ENCODE measurements at places on chromosomes 2 and 18. TPM values are rescaled to one million over a fixed set of nuclear protein-coding genes. Genes with fewer than 3 reads are reported as not detected.

DNA sequence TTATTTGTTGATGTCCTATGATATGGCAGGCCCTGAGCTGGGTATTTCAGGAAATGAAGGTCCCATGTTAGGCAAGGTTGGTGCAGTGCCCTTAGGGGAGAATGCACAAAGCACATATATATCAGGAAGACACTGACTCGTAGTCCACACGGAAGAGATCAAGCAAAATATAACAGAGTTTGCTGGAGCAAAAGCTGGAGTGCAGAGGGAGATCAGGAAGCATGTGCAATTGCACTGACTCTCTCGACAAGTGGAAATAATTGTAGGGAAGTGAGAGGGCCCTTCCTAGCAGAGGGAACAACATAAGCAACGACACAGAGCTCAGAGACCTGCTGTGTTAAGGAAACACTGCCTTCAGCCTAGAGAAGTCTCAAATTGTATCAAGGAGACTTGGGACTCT lies 4.2 kb downstream of the ZNF385B start:
- no peak for DNase-seq

- DNase-seq = no peak
These were observed 297.6 kb downstream of the PARD3B start for GRCh38 chr2:204842661-204843485.

RAMP1 gene
- 0.91 TPM for total RNA-seq

- no peak for DNase-seq
These were observed 343 bp upstream of the CD302 start for GRCh38 chr2:159798376-159798725.

DNA sequence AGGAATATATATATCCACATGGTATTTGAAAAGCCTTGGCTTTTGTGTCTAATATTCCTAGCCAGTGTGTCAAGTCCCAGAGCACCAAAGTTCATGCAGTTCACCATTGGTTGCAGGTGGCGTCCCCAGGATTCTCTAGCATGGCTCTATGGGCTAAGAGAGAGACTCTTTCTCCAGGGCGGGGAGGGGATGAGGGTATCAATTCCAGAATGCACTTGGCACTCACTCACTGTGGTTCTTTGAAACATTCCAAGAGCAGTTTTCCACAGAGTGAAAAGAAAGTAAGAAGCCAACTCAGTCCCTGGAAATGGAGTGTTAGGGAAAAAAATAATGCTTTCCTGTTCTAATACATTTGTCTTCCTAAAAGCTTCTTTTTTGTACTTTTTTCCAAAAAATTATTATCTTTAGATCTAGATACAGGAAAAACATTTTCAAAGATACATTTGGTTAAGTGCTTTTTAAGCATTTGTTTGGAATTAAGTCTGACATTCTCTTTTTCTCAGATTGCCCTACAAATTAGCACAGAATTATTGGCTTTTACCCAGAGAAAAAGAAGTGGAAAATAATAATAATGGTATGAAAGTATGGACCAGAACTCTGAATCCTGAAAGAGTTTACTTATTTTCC lies 239.9 kb downstream of the PAX3 start:
- no peak for DNase-seq
